Naive thymus-derived CD8-positive, alpha-beta T cell (primary cell): ENCODE measurements at places on chromosomes 1 and 21.

DNA sequence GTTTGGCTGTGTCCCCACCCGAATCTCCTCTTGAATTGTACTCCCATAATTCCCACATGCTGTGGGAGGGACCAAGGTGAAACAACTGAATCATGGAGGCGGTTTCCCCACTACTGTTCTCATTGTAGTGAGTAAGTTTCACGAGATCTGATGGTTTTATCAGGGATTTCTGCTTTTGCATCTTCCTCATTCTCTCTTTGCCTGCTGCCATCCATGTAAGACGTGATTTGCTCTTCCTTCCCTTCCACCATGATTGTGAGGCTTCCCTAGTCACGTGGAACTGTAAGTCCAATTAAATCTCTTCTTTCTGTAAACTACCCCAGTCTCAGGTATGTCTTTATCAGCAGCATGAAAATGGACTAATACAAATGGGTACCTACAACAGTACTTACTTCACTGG is 73.5 kb downstream of the PIK3R3 start:
- no peak for DNase-seq

DNA sequence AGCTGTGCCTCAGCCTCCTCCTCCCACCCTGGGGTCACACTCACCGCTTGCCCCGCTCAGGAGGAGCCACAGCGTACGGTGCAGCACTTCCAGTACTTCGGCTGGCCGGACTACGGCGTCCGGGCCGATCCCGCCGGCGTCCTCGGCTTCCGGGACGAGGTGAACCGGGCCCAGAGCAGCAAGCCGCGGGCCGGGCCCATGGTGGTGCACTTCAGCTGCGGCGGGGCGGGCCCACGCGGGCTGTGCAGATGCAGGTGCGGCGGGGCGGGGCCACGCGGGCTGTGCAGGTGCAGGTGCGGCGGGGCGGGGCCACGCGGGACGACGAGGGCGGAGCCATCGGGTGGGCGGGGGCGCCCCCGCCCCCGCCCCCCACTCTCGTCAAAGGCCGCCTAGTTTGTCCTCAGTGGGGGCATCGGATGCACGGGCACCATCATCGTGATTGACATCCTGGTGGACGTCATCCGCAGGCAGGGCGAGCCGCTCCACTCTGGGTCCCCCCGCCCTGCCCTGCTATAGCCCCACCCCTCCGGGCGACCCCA is 5.5 kb downstream of the RNF223 start:
- DNase-seq = peak; percentile 66

DNA sequence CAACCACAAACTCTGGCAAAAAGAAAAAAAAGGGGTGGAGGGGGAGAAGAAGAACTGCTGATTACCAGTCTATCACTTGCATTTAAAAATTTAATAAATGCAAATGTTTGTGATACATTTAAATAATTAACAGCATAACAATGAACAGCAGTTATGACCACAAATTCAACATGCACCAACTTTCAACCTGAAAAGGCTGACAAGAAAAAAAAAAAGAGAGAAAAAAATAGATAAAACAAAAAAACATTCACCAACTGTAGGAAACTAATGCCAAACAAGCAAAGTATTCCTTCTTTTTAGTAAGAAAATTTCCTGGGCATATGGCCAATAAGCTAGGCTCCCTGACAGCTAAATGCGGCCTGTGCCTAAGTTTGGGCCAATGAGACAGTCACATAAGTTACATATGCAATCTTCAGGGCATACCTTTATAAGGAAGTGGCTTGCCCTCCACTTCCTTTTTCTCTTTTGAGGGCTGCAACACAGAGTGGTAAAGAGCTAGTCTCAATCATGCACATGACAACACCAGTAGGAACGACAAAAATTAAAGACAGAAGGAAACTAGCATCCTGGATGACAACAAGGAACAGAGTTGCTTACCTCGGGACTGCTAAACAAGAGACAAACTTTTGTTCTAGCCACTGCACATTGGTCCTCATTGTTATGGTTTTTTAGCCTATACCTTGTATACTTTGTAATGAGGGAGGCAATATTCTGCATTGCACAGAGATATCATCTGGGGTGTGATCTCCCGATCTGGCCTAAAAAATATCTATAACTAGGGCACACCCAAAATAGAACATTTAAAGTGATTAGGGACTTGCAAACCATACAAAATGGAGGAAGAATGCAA is 24.2 kb upstream of the PHTF1 start:
- peak; percentile 7 for DNase-seq

DNA sequence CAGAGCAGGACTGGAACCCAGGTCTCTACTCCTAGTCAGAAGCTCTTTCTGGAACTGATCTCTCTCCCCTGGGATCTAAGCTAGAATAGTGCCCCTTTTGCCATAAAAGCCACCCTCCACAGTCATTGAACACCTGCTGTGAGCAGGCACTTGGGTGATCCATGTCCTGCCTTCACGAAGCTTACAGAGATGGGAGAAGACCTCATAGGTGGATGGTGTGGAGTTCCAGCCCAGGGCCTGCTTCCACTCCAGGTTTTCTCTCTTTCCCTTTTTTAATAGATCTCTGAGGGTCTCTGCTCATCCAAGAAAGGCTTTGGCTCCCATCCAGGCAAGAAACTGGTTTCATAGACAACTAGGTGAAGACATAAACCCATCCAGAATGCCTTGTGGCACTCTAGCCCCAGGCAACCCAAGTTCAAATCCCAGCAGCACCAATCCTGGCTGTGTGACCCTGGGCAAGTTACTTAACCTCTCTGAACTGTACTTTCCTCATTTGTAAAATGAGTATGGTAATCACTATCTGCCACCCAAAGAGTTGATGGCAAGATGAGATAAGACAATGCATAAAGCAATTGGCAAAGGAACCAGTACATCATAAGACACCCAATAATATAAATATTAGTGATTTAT is 46.4 kb upstream of the TMEM51 start:
- DNase-seq = no peak

DNA sequence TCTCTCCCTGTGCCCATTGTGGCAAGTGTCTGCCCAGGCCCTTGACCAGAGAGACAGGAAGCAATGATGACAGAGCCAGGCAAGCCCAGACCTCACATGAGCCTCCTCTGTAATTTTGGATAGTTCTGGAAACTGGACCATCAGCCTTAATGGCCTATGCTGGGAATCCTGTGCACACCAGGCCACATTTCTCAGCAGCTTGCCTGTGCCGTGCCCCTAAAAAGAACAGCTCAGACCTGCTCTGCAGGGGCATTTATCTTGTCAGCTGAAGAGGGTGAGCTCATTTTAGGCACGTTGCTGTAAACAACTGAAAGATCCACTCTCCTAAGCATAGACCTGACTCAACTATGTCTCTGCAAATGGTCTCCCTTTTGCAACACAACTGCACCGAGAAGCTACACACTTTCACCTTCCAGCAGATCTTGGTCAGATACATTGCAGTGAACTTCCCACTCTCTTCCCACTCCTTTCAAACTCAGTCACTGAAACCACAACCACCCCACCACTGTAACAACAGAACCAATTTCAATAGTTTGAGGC is 53.5 kb upstream of the BACH1 start:
- DNase-seq = no peak

DNA sequence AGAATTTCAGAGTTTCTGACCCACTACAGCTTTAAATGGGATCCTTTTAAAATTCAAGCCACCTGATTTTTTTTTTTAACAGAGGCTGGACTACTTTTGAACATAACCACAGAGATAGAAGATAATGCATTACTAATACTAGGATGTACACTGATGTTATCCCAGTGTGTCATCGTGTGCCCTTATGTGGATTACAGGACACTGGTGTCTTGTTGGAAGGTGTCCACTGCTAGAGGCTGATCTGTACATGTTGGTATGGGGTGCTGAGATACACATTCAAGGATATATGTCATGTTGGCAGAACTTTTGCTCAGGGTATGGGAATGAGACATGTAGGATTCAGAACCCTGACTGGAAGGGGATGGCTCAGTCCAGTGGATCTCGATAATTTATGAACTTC is 56.3 kb downstream of the INAVA start:
- no peak for DNase-seq

DNA sequence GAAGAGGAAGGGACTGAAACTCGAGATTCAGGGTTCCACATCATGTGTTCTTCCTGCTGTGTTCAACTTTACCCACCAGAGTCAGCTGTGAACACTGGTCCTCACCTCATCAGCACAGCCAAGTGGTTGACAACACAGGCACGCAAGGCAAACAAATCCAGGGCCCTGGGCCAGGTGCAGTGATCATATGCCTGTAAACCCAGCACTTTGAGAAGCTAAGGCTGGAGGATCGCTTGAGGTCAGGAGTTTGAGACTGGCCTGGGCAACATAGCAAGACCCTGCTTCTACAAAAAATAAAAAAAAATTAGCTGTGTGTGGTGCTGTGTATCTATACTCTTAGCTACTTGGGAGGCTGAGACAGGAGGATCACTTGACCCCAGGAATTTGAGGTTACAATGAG is 8.4 kb upstream of the XKR8 start:
- DNase-seq = no peak

DNA sequence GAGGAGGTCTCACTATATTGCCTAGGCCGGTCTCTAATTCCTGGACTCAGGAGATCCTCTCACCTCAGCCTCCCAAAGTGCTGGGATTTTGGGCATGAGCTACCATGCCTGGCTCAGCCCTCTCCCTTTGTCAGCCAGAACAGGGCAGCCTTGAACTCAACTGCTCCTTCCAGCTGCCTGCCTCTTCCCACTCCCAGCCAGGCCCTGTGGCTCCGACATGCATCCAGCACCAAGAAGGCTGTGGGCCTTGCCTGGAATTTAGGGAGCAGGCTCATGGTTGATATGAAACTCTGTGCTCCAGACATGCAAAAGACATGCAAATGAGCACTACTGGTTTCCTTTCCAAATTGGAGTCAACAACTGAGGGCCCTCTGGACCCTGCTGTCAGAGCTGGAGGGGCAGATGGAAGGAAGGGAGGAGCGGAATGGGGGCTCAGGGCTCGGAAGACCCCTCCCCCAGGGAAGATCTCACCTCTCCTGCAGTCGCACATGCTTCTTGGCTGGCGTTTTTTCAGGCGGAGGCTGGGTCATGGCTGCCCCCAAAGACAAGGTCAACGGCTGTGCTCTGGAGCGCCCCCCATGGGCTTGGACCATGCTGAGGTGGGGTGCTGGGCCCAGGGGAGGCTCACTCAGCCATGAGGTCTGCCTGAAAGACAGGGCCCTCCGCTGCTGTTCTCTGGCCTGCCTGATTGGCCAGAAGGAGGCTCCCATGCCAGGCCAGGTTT is 1.4 kb downstream of the PTPN7 start:
- no peak for DNase-seq

DNA sequence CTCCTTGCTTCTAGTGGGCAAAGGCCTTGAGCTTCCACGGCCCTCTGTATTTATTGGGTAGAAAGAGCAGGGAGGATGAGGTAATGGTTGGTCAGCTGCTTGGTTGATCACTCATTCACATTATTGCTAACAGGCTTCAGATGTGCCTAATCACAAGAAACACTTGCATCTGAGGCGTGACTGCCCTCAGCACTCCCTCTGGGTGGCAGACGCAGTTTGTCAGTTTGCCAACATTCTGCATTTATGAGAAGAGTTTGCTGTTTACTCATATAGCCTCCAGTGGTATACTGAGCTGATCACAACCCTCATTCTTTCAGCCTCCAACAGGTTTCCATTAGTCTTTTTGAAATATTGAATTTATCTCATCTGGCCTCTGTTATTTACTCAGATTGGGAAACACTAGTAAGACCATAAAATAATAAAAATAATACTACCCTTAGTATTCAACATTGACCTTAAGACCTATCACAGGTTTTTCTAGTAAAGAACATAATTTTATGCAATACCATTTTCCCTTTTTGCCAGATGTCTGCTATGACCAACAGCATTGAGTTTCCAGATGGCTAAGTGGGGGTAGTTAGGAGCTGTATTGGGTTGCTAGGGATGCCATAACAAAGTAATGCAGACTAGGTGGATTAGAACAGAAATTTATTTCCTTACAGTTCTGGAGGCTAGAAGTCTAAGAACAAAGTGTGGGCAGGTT is 53.3 kb downstream of the PTGFR start:
- no peak for DNase-seq

GRCh38 chr1:167455786-167456446 is 62.4 kb downstream of the CD247 start:
- DNase-seq = peak; percentile 58

DNA sequence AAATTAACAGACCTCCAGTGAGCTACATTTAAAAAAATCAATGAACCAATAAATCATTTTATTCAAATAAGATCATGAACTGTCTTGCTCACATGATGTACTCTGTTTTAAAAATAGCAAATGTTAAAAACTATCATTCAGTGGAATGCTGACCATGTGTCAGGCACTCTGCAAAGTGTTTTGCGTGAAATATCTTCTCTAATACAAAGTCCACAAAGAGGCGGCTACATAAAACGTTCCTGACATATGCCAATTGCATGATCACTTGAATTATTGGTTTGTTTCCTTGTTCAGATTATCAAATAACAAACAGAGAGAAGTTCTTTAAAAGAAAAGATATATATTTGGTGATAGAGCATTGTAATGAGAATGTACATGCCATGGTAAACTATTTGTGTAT is 10.7 kb downstream of the FMO2 start:
- DNase-seq = no peak

GRCh38 chr21:31326522-31327242 is 17.4 kb downstream of the TIAM1 start:
- DNase-seq = peak; percentile 70

GRCh38 chr1:109584766-109585165 is 34.6 kb downstream of the GNAT2 start:
- DNase-seq = no peak
